Mesothelial cell of epicardium (in vitro differentiated cells): ENCODE measurements at places on chromosomes 3 and 15. TPM values are rescaled to one million over a fixed set of nuclear protein-coding genes. Genes with fewer than 3 reads are reported as not detected.

DNA sequence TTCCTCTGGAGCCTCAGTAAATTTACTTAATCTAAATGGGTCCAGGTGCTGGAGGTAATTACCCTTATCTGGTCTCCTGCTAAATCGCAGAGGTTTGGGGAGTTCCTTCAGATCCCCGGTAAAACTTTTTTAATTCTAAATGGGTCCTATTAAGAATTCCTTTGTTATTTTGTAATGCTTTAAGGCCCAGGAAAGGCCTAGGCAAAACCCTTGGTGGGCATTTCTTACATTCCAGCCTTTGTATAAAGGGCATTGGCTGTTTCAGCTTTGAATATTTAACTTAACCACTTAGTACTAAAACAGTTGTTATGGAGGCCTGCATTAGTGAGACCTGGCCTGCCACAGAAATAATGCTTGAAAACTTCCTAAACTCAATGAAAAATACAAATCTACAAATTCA lies 14.9 kb upstream of the ZNF662 start:
- no peak for DNase-seq
- H3K27me3 ChIP-seq: peaks cover 8% of the 10 kb centered on the region
- no peaks in the 10 kb centered on the region for H3K4me1 ChIP-seq
- H3K27ac ChIP-seq: no peak overlapping the region

- DNase-seq: no peak
- H3K4me1 ChIP-seq: peaks cover 30% of the 10 kb centered on the region
- no peak overlapping the region for H3K27ac ChIP-seq
- H3K36me3 ChIP-seq: no peaks in the 10 kb centered on the region
- H3K4me3 ChIP-seq: no peak overlapping the region
These were observed 71.9 kb downstream of the SSR3 start for GRCh38 chr3:156483002-156483401.

GRCh38 chr3:56111606-56112304 lies 356.5 kb downstream of the ERC2 start:
- H3K4me3 ChIP-seq: no peak overlapping the region
- H3K27ac ChIP-seq: peak overlapping the region; percentile 31
- no peaks in the 10 kb centered on the region for H3K27me3 ChIP-seq
- peaks cover 19% of the 10 kb centered on the region for H3K4me1 ChIP-seq
- no peak for DNase-seq

GRCh38 chr3:184733971-184734608 lies 22.2 kb upstream of the MAGEF1 start:
- H3K4me3 ChIP-seq: no peak overlapping the region
- H3K4me1 ChIP-seq: peaks cover 30% of the 10 kb centered on the region
- no peaks in the 10 kb centered on the region for H3K36me3 ChIP-seq
- H3K27ac ChIP-seq: no peak overlapping the region

DNA sequence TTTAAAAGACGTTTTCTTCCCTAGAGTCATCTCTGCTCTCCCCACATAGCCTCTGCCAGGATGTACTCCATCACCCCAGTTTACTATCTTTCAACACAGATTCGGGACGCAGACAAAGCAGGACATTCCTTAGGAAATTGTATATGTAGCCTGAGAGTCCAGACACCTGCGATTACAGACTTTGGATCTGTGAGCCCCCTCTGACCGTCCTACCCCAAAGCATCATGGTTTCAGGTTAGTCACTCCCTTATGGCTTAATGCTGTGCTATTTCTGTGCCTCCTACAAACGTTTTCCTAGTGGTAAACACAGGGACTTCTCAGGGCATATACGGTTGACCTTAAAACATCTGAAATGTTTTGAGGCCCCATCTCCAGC lies 234.0 kb upstream of the BHLHE40 start:
- H3K4me3 ChIP-seq: no peak overlapping the region
- DNase-seq: no peak
- H3K4me1 ChIP-seq: peaks cover 21% of the 10 kb centered on the region
- H3K36me3 ChIP-seq: no peaks in the 10 kb centered on the region

DNA sequence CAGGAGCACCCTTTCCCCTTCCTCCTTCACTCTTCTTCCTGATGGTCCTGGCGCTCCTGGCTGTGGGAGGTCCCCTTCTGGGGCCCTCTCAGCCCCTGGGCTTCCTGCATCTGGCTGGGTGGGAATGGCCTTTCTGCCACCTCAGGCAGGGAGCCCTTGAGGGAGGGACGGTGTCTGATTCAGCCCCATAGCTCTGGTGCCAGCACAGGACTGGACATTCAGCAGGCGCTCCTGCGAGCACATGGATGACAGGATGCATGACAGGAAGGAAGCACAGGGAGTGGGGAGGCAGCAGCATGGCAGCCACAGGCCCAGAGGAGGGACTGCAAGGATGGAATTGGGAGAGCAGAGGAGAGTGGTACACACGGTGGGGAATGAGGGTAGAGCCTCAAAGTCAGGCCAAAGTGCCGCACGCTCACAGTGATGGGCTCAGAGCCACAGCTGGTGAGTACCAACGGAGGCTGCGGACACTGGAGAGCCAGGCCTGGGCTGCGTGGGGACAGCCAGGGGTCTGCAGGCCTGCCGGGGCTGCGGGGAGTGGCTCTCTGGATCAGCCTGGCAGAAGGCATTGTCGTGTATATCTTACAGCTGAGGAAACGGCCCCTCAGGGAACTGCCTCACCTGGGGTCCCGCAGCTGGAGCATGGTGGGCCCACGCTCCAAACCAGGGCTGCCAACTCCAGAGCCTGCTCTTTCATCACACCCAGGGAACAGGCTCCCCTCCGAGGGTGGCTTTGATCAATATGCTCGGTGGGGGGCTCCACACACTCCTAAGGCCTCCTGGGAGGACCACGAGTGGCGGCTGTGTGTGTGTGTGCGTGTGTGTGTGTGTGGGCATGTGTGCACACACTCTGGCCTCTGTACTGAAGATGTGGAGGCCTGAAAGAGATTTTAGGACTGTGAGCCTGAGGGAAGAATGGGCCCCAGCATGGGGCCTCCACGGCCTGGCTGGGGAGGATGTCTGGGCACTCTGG lies 51.4 kb upstream of the CTSH start:
- no peak overlapping the region for H3K4me3 ChIP-seq
- H3K27me3 ChIP-seq: no peaks in the 10 kb centered on the region
- H3K36me3 ChIP-seq: no peaks in the 10 kb centered on the region
- peaks cover 4% of the 10 kb centered on the region for H3K4me1 ChIP-seq
- DNase-seq: no peak

GRCh38 chr3:39137991-39138803 lies 15.2 kb downstream of the CSRNP1 start:
- DNase-seq: no peak
- H3K27me3 ChIP-seq: no peaks in the 10 kb centered on the region
- peaks cover 33% of the 10 kb centered on the region for H3K4me1 ChIP-seq
- peak overlapping the region; percentile 12 for H3K27ac ChIP-seq

- no peaks in the 10 kb centered on the region for H3K36me3 ChIP-seq
- no peak overlapping the region for H3K4me3 ChIP-seq
- no peak for DNase-seq
- H3K27me3 ChIP-seq: no peaks in the 10 kb centered on the region
- no peak overlapping the region for H3K27ac ChIP-seq
These were observed 657.5 kb upstream of the NECTIN3 start for GRCh38 chr3:110413807-110414748.

DNA sequence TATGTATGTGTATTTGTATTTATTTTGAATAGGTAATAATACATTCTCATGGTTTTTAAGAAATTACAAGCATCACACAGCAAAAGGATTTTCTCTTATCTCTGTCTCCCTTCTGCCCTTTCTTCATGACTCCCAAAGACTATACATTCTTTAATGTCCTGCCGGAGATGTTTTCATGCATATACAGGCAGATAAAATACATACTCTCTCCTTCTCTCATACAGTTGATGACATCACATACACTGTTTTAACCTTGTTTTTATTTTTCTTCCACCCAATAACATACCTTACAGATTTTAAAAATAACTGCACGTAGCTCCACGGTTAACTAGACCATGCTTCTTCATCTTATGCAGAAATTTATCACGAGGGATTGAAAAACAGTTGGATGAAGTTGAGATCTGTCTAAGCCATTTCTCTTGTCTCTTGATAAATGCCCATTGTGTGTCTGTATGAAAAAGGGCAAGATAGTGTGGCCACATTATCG lies 249.8 kb downstream of the EDEM1 start:
- H3K27ac ChIP-seq: no peak overlapping the region
- H3K27me3 ChIP-seq: peaks cover 4% of the 10 kb centered on the region
- peaks cover under 1% of the 10 kb centered on the region for H3K4me1 ChIP-seq
- no peaks in the 10 kb centered on the region for H3K36me3 ChIP-seq
- no peak overlapping the region for H3K4me3 ChIP-seq
- DNase-seq: no peak

GRCh38 chr3:127134466-127134865 lies 58.5 kb upstream of the PRR23E start:
- H3K36me3 ChIP-seq: no peaks in the 10 kb centered on the region
- H3K27me3 ChIP-seq: peaks cover 92% of the 10 kb centered on the region
- no peak for DNase-seq
- no peak overlapping the region for H3K27ac ChIP-seq
- H3K4me1 ChIP-seq: peaks cover 14% of the 10 kb centered on the region
- H3K4me3 ChIP-seq: peak overlapping the region; percentile 20

DNA sequence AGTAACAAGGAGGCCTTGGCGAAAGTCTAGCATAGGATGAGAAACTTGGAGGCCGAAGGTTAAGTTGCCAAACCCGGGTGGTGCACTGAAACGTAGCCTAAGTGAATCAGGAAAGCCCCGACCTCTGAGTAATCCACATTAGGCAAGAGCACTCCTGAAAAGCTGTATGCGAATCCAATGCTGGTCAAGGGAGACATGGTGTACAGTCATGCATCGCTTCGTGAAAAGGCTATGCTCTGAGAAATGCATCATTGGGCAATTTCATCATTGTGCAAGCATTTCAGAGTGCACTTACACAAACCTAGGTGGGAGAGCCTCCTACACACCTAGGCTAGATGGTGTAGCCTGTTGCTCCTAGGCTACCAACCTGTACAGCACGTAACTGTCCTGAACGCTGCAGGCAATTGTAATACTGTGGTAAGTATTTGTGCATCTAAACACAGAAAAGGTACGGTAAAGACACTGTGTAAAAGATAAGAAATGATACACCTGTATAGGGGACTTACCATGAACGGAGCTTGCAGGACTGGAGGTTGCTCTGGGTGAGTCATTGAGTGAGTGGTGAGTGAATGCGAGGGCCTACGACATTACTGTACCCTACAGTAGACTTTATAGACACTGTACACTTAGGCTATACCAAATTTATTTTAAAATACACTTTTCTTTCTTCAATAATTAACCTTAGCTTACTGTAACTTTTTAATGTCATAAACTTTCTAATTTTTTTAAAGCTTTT lies 222.5 kb downstream of the SHQ1 start:
- DNase-seq: no peak
- no peaks in the 10 kb centered on the region for H3K36me3 ChIP-seq
- no peak overlapping the region for H3K4me3 ChIP-seq
- H3K4me1 ChIP-seq: peaks cover 40% of the 10 kb centered on the region
- no peaks in the 10 kb centered on the region for H3K27me3 ChIP-seq
- no peak overlapping the region for H3K27ac ChIP-seq

DNA sequence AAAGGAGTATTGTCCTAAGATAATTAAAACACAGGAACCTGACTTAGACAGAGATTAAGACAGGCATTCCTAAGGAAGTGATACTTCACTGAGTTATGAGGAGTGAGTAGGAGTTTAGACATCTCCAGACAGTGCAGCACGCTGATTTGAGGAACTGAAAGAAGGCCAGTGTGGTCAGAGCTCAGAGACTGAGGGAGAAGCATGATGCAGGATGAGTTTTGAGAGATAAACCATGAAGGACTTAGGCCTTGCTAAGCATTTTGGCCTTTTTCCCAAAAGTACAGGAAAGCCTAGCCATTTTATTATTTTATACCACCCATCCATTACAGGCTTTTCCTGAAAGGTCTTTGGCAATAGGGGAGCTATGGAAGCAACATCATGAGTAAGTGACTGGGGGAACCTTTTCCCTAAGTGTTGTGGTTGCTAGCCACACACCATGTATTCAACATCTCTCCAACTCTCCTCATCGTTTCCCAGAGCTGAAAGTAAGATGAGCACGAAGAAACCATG lies 375.6 kb upstream of the TPRG1 start:
- no peak for DNase-seq
- no peak overlapping the region for H3K27ac ChIP-seq
- no peaks in the 10 kb centered on the region for H3K27me3 ChIP-seq
- no peaks in the 10 kb centered on the region for H3K36me3 ChIP-seq
- no peak overlapping the region for H3K4me3 ChIP-seq

DNA sequence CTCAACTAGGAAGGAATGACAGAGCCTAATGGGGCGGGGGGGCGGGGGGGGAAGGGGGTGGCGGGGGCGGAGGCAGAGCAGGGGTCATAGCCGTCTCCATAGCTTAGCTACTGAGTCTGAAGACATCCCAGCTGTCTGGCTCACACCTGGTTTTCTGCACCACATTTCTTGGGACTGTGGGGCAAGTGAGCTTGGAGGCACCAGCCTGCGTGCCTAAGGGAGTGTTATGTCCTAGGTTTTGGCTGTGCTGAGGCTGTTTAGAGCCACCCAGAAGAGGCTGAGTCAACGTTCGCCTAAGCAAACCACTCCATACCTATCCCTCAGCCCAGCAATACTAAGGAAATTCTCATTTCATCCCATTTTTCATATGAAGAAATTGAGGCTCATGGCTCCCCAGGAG lies 1.4 kb downstream of the IL17RD start:
- peaks cover 54% of the 10 kb centered on the region for H3K4me1 ChIP-seq
- H3K27me3 ChIP-seq: peaks cover 9% of the 10 kb centered on the region
- no peak for DNase-seq

- H3K27me3 ChIP-seq: peaks cover 50% of the 10 kb centered on the region
- no peaks in the 10 kb centered on the region for H3K36me3 ChIP-seq
- peak overlapping the region; percentile 74 for H3K4me3 ChIP-seq
- peaks cover 15% of the 10 kb centered on the region for H3K4me1 ChIP-seq
- DNase-seq: no peak
These were observed 16.5 kb upstream of the LAMP3 start for GRCh38 chr3:183178833-183179549.

DNA sequence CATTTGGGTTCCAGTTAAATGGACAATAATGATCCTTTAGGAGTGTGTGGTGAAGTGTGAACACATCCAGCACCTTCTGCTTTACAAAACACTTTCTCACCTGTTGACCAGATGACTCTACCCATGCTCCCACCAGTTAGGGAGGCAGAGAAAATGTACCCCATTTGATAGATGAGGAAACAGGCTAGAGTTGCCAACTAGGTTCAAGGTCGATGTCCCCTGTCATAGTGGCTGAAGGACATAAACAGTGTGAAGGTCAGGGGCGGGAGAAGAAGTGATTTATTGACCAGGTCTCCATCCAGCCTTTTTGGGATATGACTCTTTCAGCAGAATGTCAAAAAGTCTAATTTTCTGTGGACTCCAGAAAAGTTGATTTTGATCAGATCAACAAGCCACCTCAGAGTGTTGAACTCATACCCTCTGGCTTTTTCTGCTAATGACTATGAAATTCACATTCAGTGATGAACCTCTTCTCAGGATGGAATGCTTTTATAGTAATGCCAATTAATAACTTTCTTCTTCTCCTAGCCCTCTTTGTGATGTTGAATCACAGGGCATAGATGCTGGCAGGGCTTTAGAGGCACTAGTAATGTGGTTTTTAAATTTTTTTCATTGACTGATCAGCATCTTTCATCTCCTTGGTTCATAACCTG lies 57.5 kb downstream of the CPN2 start:
- no peak overlapping the region for H3K4me3 ChIP-seq
- H3K4me1 ChIP-seq: peaks cover 29% of the 10 kb centered on the region
- peaks cover 16% of the 10 kb centered on the region for H3K36me3 ChIP-seq
- DNase-seq: no peak

IL17RC gene
- 28.8 to 30.2 TPM (median 29.6 TPM) in 3 replicates for total RNA-seq

GRK7 gene
- total RNA-seq: 0.11 TPM in 1 of 3 replicates, not detected in the others

RTP1 gene
- total RNA-seq: not detected in 3 replicates

SIDT1 gene
- not detected in 3 replicates for total RNA-seq

PIK3R4 gene
- total RNA-seq: 24.7 to 27.6 TPM (median 26.6 TPM) in 3 replicates

HGD gene
- total RNA-seq: 0.29 to 0.67 TPM (median 0.60 TPM) in 3 replicates
